GM23338 (cell line): ENCODE measurements at places on chromosomes 12 and 14.

DNA sequence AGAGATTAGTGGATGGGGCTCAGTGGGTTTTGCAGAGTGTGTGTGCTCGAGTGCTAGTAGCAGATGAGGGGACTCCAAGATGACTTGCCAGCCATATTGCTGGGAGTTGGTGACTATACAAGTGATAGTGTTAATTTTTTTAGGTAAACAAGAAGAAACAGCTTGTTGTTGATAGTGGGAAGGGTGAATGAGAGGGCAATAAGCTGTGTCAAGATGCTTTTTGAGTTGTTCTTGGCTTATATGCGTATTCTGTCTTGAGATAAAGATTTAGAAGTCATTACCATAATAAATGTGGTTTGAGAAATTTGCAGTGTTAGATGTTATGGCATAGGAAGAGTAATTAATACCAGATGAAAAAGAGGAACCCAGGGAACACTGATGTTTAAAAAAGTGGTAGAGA, 75.3 kb downstream of the RCOR1 start:
- H3K4me1 ChIP-seq, result peaks cover 30% of the 10 kb centered on the region
- no peaks in the 10 kb centered on the region for H3K27me3 ChIP-seq
- H3K4me3 ChIP-seq, result no peak overlapping the region

- no peak for DNase-seq
- H3K36me3 ChIP-seq, result no peaks in the 10 kb centered on the region
- no peaks in the 10 kb centered on the region for H3K27me3 ChIP-seq
Observed at GRCh38 chr12:66932126-66932525, 253.2 kb upstream of the GRIP1 start.

DNA sequence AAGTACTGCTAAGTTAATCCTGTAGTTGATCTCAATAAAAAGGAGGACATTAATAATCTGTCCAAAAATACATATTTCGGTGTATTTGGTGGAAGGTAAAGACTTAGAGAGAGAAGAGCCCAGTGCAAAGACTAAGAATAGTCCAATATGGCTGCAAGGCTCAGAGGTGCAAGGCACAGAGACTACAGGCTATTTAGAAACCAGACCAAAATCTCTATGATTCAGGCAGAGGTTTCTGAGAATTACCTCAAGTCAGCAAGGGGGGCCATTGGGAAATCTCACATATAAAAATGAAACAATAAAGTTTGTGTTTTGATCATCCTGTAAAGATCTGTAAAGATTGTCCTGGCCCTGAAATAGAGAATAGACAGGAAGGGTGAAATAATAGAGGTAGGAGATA, 1173.0 kb downstream of the VRK1 start:
- H3K27ac ChIP-seq, result no peak overlapping the region
- no peaks in the 10 kb centered on the region for H3K27me3 ChIP-seq
- H3K4me1 ChIP-seq, result no peaks in the 10 kb centered on the region
- H3K36me3 ChIP-seq, result no peaks in the 10 kb centered on the region
- H3K4me3 ChIP-seq, result no peak overlapping the region

- no peaks in the 10 kb centered on the region for H3K4me1 ChIP-seq
- no peak overlapping the region for H3K4me3 ChIP-seq
- no peaks in the 10 kb centered on the region for H3K36me3 ChIP-seq
- no peak overlapping the region for H3K27ac ChIP-seq
Observed at GRCh38 chr14:76908834-76909233, 82.6 kb downstream of the LRRC74A start.
